ENCODE measurements at places on chromosomes 2 and 18.
A peak's percentile ranks its signal among the peaks of the same experiment; 100 is the strongest.

- DNase-seq = peak; percentile 62
Observed at GRCh38 chr2:222708274-222708710, 36.8 kb downstream of the MOGAT1 start.

- no peak for DNase-seq
Observed at GRCh38 chr2:64111426-64111825, 32.8 kb downstream of the PELI1 start.

GRCh38 chr18:48408727-48409590 lies at the start of gene ZBTB7C:
Gene ZBTB7C, minus strand, starts transcription at chr18:48409383.
- no peak for DNase-seq

- no peak for DNase-seq
Observed at GRCh38 chr2:237733677-237734300, 64.8 kb upstream of the RBM44 start.

GRCh38 chr18:61917818-61918217 lies 25.0 kb upstream of the RNF152 start:
- DNase-seq = no peak
